ENCODE measurements at places on chromosomes 4 and X. TPM values are rescaled to one million over a fixed set of nuclear protein-coding genes. Genes with fewer than 3 reads are reported as not detected.
A peak's percentile ranks its signal among the peaks of the same experiment; 100 is the strongest.

- no peak for DNase-seq
Measured at GRCh38 chrX:41822892-41823291, 98.9 kb downstream of the GPR82 start.

GRCh38 chr4:113760094-113760794, 1.3 kb downstream of the CAMK2D start:
- DNase-seq: peak; percentile 57

DNA sequence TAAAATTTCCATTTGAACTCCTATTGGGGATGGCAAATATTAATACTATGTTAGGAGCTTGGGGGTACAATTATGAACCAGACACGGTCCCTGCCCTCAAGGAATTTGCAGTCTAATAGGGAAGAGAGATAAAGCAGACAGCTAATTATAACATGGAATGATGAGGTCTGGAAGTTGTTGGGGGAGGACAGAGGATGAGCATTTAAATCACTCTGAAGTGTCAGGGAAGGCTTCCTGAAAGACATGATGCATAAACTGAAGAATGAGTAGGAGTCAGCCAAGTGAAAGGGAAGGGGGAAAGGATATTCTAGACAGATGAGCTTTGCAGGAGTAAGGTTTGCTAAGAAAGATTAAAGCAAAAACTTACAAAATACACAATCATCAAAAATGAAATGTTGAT, 15.9 kb downstream of the PLAC1 start:
- DNase-seq: peak; percentile 13

SCML2 gene
- 1.7 TPM for total RNA-seq

Measured in fibroblast of villous mesenchyme (primary cell).